Stimulated activated CD8-positive, alpha-beta memory T cell treated with anti-CD3 and anti-CD28 coated beads, Interleukin-15, amount 100 ng/mL, for 48 hours (primary cell): ENCODE measurements at places on chromosomes 6 and 20.

DNA sequence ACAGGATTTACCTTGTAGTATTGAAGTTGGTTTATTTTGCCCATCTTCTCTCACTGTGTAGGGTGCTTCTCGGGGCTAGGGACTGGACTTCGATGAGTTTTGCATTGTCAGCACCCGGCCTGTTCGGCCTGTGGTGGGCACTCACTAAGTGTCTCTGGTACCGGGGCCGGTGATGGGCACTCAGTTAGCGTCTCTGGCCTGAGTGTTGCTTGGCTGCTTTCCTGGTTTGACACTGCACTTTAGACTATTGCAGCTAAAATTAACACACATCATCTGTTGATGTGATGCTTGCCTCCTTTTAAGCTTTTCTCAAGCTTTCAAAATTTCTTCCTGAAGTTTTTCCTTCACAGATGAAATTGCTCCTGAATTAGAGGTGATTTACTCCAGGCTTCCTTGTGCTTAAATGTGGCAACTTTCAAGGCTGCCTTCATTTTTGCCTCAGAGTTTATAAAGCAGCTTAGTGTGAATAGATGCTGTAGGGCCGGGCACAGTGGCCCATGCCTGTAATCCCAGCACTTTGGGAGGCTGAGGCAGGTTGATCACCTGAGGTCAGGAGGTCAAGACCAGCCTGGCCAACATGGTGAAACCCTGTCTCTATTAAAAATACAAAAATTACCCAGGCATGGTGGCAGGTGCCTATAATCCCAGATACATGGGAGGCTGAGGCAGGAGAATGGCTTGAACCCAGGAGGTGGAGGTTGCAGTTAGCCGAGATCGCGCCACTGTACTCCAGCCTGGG lies 41.7 kb upstream of the TULP4 start:
- no peak for DNase-seq

- no peak for DNase-seq
Observed at GRCh38 chr20:5770987-5771318, 20.8 kb downstream of the SHLD1 start.

DNA sequence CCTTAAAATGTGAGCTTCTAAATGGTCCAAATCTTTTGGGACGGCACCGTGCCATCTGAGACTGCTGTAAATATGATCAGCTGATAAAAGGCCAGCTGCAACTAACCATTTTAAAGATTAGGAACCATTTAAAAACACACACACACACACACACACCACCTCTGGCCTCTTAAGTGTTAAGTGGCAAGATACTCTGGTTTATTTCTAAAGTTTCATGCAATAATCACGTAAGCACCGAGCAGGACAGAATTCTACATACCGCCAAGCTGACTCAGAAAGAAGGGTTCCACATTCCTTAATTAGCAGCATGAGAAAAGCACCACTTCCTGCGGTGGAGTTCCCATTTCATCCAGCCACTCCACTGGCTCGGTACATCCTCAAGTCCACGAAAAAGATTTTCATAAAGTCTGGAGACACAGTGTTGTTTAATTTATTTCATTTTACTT lies 17.8 kb upstream of the ZNF217 start:
- no peak for DNase-seq

DNA sequence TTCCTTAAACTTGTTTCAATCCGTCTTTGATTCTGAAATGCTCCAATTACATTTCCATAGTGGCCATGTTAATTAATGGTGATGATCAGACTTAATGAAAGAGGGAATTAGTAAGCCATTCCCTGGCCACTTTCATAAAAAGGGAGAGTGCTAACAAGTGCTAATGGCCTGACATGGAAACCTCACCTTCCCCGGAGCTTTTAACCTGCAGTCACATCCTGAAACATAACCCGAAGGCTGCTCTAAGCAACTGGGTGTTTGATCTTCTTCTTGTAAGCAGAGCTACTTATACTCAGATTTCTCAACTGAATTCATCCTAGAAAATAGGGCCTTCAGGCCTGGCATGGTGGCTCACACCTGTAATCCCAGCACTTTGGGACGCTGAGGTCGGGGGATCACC lies 67.1 kb upstream of the ZMYND8 start:
- DNase-seq = no peak

- no peak for DNase-seq
Observed at GRCh38 chr6:28725890-28726348, 197.9 kb downstream of the TRIM27 start.
